HT-29 (cell line): ENCODE measurements at places on chromosomes 1 and 21.

- no peak for DNase-seq
Measured at GRCh38 chr21:40733024-40733397, 113.9 kb downstream of the DSCAM start.

DNA sequence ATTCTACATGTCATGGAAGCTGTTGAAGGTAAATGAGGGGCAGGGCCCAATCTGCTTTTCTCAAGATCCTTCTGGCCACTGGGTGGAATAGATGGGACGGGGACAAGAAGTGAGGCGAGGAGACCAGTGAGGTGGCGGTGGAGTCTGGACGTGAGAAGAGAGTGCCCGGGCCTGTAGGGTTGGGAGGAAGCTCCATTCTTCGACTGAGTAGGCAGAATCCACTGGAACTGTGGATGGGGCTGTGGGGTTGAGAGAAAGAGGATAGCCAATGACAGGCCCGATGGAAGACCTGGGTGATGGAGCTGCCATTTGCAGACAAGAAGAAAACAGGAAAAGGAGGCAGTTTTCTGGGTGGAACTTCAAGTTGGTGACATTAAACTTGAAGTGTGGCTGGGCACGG lies 10.3 kb downstream of the SLC1A7 start:
- no peak for DNase-seq

DNA sequence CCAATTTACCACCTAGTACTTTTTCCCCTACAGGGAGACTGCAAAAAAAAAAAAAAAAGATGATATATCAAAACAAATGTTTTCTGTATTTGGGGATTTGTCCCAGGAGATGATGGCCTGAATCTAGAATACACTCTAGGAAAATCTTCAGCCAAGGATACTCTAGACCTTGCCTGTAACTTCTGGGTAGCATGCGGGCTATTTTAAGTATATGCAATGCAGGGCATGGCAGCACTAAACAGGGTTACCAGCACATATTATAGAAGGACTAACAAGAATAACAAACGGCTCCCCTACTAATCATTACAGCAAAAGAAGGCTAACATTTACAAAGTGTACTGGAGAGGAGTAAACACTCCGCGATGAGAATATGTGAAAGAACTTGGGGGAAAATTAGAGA lies 109.6 kb downstream of the GPATCH2 start:
- DNase-seq: no peak

DNA sequence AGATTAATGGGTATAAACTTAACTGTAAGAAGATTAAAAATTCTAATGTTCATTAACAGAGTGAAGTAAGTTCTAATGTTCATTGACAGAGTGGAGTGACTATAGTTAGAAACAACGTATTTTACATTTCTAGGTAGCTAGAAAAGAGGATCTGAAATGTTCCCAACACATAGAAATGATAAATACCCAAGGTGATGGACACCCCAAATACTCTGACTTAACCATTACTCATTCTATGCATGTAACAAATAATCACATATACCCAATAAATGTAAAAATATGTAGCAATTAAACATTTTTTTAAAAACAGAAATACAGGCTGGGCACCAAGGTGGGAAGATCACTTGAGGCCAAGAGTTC lies 62.1 kb downstream of the ABL2 start:
- DNase-seq: no peak

DNA sequence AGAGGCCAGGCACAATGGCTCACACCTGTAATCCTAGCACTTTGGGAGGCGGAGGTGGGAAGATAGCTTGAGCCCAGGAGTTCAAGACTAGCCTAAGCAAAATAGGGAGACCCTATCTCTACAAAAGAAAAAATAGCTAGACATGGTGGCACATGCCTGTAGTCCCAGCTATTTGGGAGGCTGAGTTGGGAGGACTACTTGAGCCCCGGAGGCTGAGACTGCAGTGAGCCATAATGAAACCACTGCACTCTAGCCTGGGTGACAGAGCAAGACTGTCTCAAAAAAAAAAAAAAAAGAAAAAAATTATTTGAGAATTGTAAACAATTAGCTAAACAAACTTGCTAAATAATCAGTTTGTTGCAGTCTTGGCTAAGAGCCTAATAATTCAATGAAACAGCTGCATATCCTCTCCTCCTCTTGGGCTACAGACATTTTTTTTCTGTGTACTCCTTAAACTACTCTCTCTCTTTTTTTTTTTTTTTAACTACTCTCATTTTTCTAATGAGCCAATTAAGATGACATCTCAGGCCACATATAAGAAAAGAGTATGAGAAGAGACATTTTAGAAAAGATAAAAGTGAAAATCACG lies 10.5 kb upstream of the DNAJB4 start:
- DNase-seq: no peak

GRCh38 chr1:221074332-221074731 lies 195.1 kb downstream of the HLX start:
- no peak for DNase-seq
